ENCODE measurements at places on chromosomes 2 and 18. TPM values are rescaled to one million over a fixed set of nuclear protein-coding genes. Genes with fewer than 3 reads are reported as not detected.

KLHL41 gene
- total RNA-seq = not detected

PPP1R7 gene
- total RNA-seq = 79.2 TPM

MARCO gene
- total RNA-seq = 0.08 TPM

SLC11A1 gene
- total RNA-seq = 0.08 TPM

QPCT gene
- total RNA-seq = 9.7 TPM

SERPINB5 gene
- total RNA-seq = 426 TPM

ALLC gene
- total RNA-seq = not detected

PDE1A gene
- not detected for total RNA-seq

FAM228B gene
- total RNA-seq = 2.4 TPM

AMER3 gene
- not detected for total RNA-seq

NT5C1B gene
- not detected for total RNA-seq

TM4SF20 gene
- total RNA-seq = not detected

Data from hair follicular keratinocyte (primary cell).